ENCODE measurements at places on chromosomes 2 and 18.

DNA sequence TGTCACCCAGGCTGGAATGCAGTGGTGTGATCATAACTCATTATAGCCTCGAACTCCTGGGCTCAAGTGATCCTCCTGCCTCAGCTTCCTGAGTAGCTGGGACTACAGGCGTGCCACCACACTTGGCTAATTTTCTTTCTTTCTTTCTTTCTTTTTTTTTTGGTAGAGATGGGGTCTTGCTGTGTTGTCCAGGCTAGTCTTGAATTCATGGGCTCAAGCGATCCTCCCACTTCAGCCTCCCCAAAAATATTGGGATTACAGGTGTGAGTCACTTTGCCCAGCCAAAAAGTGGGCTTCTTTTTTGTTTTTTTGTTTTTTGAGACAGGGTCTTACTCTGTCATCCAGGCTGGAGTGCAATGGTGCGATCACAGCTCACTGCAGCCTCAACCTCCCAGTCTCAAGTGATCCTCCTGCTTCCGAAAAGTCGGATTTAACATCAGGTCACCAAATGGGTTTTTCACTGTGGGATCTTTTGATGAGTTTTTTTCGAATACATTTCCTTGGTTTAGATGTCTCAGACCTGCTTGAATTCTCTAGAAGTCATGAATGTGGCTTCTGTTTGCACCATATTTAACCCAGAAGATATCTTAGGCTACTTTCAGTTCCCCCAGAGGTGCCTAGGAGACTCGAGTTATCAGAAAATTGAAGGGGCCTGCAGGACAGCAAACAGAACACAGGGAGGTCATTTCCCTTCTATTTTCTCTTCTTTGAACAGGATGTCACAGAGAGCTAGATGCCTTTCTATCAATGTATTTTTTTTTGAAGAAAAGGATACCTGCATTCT, 8.9 kb downstream of the RAB31 start:
- DNase-seq, result no peak

GRCh38 chr2:18369760-18370159, 190.7 kb downstream of the RDH14 start:
- DNase-seq, result no peak

GRCh38 chr2:122019724-122020123, 264.3 kb downstream of the TSN start:
- no peak for DNase-seq

DNA sequence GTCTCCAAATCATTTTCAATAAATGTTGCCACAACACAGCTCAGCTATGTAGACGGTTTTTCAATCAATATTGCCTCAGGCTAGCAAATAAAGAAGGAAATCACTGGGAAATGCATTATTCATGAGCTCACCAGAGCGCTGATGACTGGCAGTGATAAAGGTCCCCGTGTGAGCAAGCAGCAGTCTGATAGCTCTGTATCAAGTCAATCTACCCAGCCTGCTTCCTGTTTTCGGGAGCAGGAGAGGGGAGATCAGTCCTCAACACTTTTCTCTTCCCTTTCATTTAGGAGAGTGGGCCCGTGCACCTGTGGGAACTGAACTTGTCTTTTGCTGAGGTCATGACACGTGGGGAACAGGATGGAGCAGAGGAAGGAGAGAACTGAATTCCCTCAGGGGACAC, 253.9 kb upstream of the SIX2 start:
- no peak for DNase-seq

GRCh38 chr18:41324020-41324791, 630.8 kb upstream of the PIK3C3 start:
- no peak for DNase-seq

Data from activated CD4-positive, alpha-beta T cell treated with anti-CD3 and anti-CD28 coated beads for 24 hours (primary cell).